Activated T-cell treated with anti-CD3 and anti-CD28 coated beads, Interleukin-2, amount 50 U/mL, for 72 hours (primary cell): ENCODE measurements at places on chromosomes 6 and 20. TPM values are rescaled to one million over a fixed set of nuclear protein-coding genes. Genes with fewer than 3 reads are reported as not detected.

DNA sequence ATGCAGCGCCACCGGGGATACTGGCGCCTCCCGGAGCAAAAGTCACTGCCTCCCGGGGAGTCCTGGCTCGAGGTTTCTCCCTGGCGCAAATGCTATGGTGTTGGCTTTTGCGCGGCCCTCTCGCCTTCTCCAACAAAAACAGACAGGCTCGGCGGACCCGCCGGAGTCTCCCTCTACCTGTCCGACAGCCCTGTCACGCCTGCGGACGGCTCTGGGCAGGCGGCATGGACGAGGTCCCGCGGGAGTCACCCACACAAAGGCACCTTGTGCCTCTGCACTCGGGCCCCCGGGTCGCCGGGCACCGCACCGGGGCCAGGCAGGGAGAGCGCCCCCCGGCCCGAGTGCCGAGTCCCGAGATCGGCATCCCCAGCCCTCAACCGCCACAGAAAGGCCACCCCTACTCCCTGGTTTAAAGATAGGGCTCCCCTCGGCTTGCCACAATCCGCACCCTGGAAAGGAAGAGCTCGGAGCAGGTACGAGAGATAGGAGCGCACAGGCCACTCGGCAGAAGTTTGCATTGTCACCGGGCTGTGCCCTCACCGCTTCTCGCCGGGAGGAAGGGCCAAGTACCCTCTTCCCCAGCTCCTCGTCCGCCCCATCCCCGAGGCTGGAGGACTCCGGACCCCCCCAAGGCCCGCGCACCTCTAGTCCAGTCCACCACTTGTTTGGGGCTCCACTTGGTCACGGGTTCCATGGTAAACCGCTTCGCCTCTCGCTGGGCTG lies 903 bp downstream of the CNKSR3 start:
- H3K4me1 ChIP-seq: peaks cover 10% of the 10 kb centered on the region
- no peaks in the 10 kb centered on the region for H3K36me3 ChIP-seq
- H3K27ac ChIP-seq: no peak overlapping the region
- H3K4me3 ChIP-seq: peak overlapping the region; percentile 80
- DNase-seq: peak; percentile 10

The TAAR6 gene
- total RNA-seq: not detected

- DNase-seq: no peak
- H3K27me3 ChIP-seq: no peaks in the 10 kb centered on the region
- no peak overlapping the region for H3K4me3 ChIP-seq
- H3K36me3 ChIP-seq: peaks cover 3% of the 10 kb centered on the region
- peak overlapping the region; percentile 20 for H3K27ac ChIP-seq
- H3K4me1 ChIP-seq: peaks cover 9% of the 10 kb centered on the region
Measured at GRCh38 chr6:15534974-15535373, 127.9 kb downstream of the DTNBP1 start.

GRCh38 chr6:8948733-8949132 lies 513.4 kb upstream of the SLC35B3 start:
- H3K4me3 ChIP-seq: no peak overlapping the region
- H3K27ac ChIP-seq: no peak overlapping the region
- no peaks in the 10 kb centered on the region for H3K4me1 ChIP-seq
- DNase-seq: no peak
- H3K36me3 ChIP-seq: no peaks in the 10 kb centered on the region

- H3K4me3 ChIP-seq: no peak overlapping the region
- peaks cover 9% of the 10 kb centered on the region for H3K4me1 ChIP-seq
- H3K27ac ChIP-seq: no peak overlapping the region
- no peaks in the 10 kb centered on the region for H3K36me3 ChIP-seq
Measured at GRCh38 chr6:39339868-39340550, 17.5 kb upstream of the KCNK16 start.

DNA sequence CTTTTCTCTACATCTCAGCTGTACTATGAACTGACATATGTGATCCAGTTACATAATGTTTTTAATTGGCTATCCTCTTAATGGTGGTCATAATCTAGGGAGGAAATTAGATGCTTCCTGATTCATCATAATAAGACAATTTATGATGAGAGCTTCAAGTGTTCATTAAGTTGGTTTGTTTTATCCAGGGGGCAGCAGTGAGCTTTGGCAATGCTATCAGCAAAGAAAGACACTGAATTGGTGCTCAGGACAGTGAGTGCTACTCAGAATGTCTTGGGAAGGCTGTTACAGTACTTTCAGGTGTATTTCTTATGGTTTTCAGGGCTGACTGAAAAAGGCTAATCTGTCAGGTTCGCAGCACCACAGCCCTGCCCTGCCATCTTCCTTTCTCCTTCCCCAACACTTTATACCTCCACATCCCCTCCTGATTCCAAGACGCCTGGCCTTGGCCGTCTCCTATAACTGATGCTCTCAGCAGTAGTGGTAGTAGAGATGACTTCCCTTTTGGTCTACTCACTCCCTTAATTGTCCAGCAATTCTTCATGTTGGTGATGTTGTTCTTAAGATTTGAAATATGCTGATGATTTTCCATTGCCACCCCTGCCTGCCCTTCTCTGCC lies 67.0 kb upstream of the TNFAIP3 start:
- peaks cover 4% of the 10 kb centered on the region for H3K36me3 ChIP-seq
- H3K27ac ChIP-seq: peak overlapping the region; percentile 63
- H3K4me1 ChIP-seq: peaks cover 90% of the 10 kb centered on the region
- H3K27me3 ChIP-seq: no peaks in the 10 kb centered on the region
- peak; percentile 79 for DNase-seq

The HECA gene
- 89.7 TPM for total RNA-seq

- no peaks in the 10 kb centered on the region for H3K36me3 ChIP-seq
- no peak overlapping the region for H3K4me3 ChIP-seq
- no peaks in the 10 kb centered on the region for H3K4me1 ChIP-seq
- H3K27me3 ChIP-seq: no peaks in the 10 kb centered on the region
- no peak overlapping the region for H3K27ac ChIP-seq
Measured at GRCh38 chr20:44284032-44284431, 27.0 kb downstream of the FITM2 start.

DNA sequence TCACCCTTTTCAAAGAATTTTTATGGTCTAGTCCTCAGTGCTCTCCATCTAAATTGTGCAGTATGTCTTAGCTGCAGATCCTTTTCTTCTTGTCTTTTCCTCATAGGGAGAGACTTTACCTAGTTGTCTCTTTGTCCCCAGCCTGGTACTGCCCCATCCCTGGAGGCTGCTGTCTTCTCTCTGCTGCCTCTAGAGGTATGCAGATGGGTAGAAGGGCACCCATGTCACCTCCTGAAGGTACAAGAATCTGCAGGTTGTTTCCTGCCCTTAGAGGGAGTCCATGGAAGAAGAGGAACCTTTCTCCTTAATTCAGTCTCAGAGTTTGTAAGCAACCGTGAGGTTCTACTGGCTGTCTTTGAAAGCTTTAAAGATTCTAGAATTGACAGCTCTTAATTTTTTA lies 39.1 kb downstream of the MCM8 start:
- DNase-seq: no peak
- no peaks in the 10 kb centered on the region for H3K27me3 ChIP-seq
- no peaks in the 10 kb centered on the region for H3K4me1 ChIP-seq
- peaks cover 8% of the 10 kb centered on the region for H3K36me3 ChIP-seq
- no peak overlapping the region for H3K27ac ChIP-seq

- H3K4me3 ChIP-seq: no peak overlapping the region
- H3K27me3 ChIP-seq: peaks cover 47% of the 10 kb centered on the region
- H3K36me3 ChIP-seq: no peaks in the 10 kb centered on the region
- H3K4me1 ChIP-seq: peaks cover 13% of the 10 kb centered on the region
- no peak overlapping the region for H3K27ac ChIP-seq
Measured at GRCh38 chr6:3766214-3766613, 14.7 kb upstream of the PXDC1 start.

DNA sequence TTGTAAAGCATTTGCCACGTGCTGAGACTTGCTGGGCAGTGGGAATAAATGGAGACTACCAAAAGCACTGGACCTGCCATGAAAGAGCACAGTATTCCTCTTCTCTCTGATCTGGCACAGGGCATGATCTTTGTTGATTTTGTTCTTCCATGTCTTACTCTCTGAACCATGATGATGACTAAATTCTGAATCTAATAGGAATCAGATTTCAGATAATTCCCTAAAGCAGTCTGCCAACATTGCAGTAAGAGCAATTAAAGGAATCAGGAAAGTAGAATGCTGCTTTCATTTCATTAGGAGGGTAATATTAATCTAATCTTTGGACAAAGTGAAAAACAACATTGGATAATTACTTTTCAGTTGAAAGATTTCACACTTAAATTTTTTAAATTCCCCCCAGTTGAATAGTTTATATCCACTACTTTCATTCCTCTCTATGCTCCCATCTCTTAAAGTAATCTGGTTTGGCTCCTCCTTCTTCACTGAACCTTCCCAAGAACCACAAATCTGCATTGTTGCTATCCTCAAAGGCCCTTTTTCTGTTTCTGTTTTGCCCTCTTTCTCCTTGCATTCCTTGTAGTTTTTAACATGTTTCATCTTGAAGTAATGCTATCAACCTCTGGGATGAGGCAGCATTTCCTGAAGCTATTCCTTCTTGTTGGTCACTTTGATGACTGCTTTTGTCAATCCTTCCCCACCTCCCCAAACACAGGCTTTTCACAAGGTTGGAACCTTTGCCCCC lies 243.2 kb upstream of the TENT5A start:
- H3K27me3 ChIP-seq: no peaks in the 10 kb centered on the region
- no peak overlapping the region for H3K4me3 ChIP-seq
- H3K27ac ChIP-seq: no peak overlapping the region
- no peak for DNase-seq
- H3K4me1 ChIP-seq: no peaks in the 10 kb centered on the region

GRCh38 chr20:45833883-45834796 lies 541 bp downstream of the SNX21 start:
- no peak overlapping the region for H3K27ac ChIP-seq
- DNase-seq: peak; percentile 64
- no peaks in the 10 kb centered on the region for H3K27me3 ChIP-seq

The CST7 gene
- total RNA-seq: 174 TPM

GRCh38 chr20:58633161-58634053 lies 17.7 kb upstream of the STX16 start:
- H3K4me1 ChIP-seq: peaks cover 34% of the 10 kb centered on the region
- H3K27me3 ChIP-seq: no peaks in the 10 kb centered on the region
- DNase-seq: no peak
- H3K36me3 ChIP-seq: no peaks in the 10 kb centered on the region
- no peak overlapping the region for H3K27ac ChIP-seq

The PPIL6 gene
- total RNA-seq: 0.56 TPM

- peak overlapping the region; percentile 72 for H3K4me3 ChIP-seq
- DNase-seq: peak; percentile 65
- H3K4me1 ChIP-seq: peaks cover 17% of the 10 kb centered on the region
- peaks cover 8% of the 10 kb centered on the region for H3K36me3 ChIP-seq
Measured at GRCh38 chr6:156174031-156174890, 602.9 kb upstream of the ARID1B start.

- H3K36me3 ChIP-seq: no peaks in the 10 kb centered on the region
- no peak overlapping the region for H3K4me3 ChIP-seq
- no peaks in the 10 kb centered on the region for H3K27me3 ChIP-seq
Measured at GRCh38 chr6:72661411-72661810, 39.5 kb downstream of the KCNQ5 start.

The C20orf141 gene
- not detected for total RNA-seq

GRCh38 chr6:87139236-87139635 lies 16.1 kb upstream of the ZNF292 start:
- DNase-seq: peak; percentile 43
- peaks cover 4% of the 10 kb centered on the region for H3K36me3 ChIP-seq
- peaks cover 42% of the 10 kb centered on the region for H3K27me3 ChIP-seq
- H3K4me1 ChIP-seq: no peaks in the 10 kb centered on the region
- H3K4me3 ChIP-seq: no peak overlapping the region

- H3K4me3 ChIP-seq: no peak overlapping the region
- no peak for DNase-seq
- H3K27me3 ChIP-seq: no peaks in the 10 kb centered on the region
- H3K4me1 ChIP-seq: no peaks in the 10 kb centered on the region
- no peak overlapping the region for H3K27ac ChIP-seq
Measured at GRCh38 chr20:42364446-42364845, 746.3 kb upstream of the CHD6 start.

The SLC22A23 gene
- total RNA-seq: 1.5 TPM

- DNase-seq: no peak
- H3K36me3 ChIP-seq: no peaks in the 10 kb centered on the region
- no peak overlapping the region for H3K27ac ChIP-seq
- H3K4me1 ChIP-seq: peaks cover 32% of the 10 kb centered on the region
- H3K27me3 ChIP-seq: peaks cover 21% of the 10 kb centered on the region
Measured at GRCh38 chr20:57676589-57677583, 32.9 kb downstream of the PMEPA1 start.

The CENPW gene
- 41.2 TPM for total RNA-seq

- no peak for DNase-seq
- no peak overlapping the region for H3K27ac ChIP-seq
- H3K36me3 ChIP-seq: peaks cover 4% of the 10 kb centered on the region
- H3K27me3 ChIP-seq: peaks cover 14% of the 10 kb centered on the region
- H3K4me1 ChIP-seq: peaks cover 41% of the 10 kb centered on the region
Measured at GRCh38 chr6:14619419-14619781, 501.8 kb downstream of the CD83 start.

- peaks cover 7% of the 10 kb centered on the region for H3K27me3 ChIP-seq
- H3K4me3 ChIP-seq: no peak overlapping the region
- H3K36me3 ChIP-seq: peaks cover 1% of the 10 kb centered on the region
- no peaks in the 10 kb centered on the region for H3K4me1 ChIP-seq
- DNase-seq: no peak
Measured at GRCh38 chr6:14770572-14770971, 475.3 kb upstream of the JARID2 start.

The SLC23A2 gene
- 21.4 TPM for total RNA-seq

DNA sequence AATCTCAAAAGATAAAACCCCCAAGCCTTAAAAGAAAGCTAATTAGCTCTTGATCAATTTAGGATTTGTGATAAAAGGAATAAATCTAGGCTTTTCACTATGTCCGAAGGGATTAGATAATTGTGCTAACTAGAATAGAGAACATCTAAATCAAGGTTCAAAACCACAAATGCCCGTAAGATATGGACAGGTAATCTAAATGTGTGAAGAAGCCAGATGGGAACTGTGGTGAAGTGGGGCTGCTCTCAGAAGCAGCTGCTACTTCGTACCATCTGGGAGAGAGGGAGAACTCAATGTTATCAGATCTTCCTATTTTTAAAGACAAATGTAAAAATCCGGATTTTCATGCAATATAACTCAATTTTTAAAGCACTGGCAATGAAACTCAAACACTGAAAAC lies 44.2 kb downstream of the NCOA6 start:
- H3K4me3 ChIP-seq: no peak overlapping the region
- DNase-seq: no peak
- no peak overlapping the region for H3K27ac ChIP-seq
- H3K36me3 ChIP-seq: peaks cover 2% of the 10 kb centered on the region
- no peaks in the 10 kb centered on the region for H3K27me3 ChIP-seq
- H3K4me1 ChIP-seq: no peaks in the 10 kb centered on the region

DNA sequence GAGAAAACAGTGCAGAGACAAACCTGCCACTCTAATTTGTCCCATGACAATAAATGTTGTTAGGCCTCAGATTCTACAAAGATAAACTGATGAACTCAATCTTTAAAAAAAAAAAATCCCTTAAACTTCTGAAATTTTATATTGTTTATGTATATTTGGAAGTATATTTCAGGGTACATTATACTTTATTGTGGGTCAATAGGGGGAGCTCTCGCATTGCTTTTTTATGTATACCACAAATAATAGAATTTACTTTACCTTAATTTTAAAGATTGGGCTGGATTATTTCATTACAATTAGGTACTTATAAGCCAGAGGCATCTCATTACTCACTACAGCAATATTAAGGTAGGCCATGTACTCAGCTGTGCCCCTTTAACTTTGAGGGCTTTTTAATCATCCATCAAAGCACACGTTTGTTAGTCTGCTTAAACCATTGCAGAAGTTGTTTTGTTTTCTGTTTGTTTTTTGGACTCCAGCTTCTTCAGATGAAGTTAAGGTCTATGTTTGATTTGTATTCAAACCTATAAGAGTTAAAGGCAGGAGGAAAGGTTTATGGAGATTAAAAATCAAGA lies 56.3 kb upstream of the EYA4 start:
- H3K4me1 ChIP-seq: no peaks in the 10 kb centered on the region
- H3K27ac ChIP-seq: no peak overlapping the region
- DNase-seq: no peak
- H3K36me3 ChIP-seq: no peaks in the 10 kb centered on the region
- no peak overlapping the region for H3K4me3 ChIP-seq
- no peaks in the 10 kb centered on the region for H3K27me3 ChIP-seq

The ZBTB46 gene
- 8.2 TPM for total RNA-seq
